ENCODE measurements at places on chromosomes 16 and 17.

DNA sequence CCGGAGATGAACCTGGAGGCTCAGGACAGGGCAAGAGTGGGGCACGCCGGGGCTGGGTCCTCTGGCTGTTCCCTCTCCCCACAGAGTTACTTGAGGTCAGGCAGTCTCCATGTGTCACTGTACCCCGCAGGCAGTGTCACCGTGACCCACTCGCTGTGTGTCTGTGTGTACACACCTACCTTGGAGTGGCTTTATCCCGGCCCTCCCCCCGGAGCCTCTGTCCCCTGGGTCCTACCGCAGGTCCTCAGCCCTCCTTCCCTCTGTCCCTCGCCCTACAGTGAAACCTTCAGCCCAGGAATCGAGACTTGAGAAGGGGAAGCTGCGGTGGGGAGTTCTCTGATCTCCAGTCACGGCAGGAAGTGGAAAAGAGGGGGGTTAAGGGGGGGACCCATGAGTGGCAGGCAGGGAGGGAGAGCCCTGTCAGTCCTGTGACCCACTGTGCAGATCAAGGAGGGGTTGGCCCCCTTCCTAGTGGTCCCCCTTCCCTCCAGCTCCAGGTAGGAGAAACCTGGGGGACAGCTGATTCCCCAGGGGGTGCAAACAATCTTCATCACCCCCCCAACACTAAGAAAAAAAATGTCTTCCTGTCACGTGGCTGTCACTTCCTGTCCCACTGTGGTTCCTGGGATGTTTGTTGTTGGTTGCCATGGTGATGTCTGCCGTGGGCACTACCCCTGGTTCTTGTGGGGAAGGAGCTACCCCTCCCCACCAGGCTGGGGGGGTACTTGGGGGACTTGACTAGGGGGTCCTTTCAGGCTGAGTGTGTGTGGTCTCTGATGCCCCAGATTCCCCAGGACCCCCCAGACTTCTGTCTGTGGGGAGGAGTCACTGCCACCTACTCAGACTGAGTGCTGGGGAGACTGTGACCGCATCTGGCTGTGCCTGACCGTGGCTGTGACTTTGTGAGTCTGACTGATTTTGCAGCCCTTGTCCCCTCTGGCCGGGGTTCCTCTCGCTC lies 13.7 kb downstream of the RARA start:
- DNase-seq, result no peak

GRCh38 chr17:79842656-79843473 lies 3.6 kb upstream of the CBX4 start:
- DNase-seq, result no peak

DNA sequence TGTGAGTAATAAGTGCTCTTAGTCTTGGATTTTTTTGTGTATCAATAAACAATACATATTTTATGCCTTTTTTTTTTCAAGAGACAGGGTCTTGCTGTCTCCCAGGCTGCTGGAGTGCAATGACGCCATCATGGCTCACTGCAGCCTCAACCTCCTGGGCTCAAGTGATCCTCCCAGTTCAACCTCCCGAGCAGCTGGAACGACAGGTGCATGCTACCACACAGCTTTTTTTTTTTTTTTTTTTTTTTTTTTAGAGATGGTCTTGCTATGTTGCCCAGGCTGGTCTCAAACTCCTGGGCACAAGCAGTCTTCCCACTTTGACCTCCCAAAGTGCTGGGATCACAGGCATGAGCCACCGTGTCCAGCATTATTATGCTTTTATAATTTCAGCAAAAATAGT lies 13.0 kb downstream of the ACSF2 start:
- DNase-seq, result no peak

DNA sequence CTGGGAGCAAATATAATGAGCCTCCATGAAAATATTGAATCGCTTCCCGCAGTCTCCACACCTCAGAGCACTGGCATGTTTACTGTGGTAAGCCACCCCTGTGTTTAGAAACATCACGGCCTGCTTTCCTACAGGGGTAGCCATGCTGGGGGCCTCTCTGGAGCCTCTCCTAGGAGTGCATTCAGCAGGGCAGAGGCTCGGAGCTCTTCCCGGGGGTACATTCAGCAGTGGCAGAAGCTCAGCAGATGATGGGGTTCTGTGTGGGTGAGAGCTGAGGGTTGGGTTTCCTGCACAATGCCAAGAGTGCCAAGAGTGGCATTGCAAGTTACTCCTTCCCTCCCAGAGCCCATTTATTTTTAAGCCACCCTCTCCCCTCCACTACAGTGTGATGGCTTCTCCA lies 386.6 kb downstream of the SEC14L1 start:
- DNase-seq, result no peak

DNA sequence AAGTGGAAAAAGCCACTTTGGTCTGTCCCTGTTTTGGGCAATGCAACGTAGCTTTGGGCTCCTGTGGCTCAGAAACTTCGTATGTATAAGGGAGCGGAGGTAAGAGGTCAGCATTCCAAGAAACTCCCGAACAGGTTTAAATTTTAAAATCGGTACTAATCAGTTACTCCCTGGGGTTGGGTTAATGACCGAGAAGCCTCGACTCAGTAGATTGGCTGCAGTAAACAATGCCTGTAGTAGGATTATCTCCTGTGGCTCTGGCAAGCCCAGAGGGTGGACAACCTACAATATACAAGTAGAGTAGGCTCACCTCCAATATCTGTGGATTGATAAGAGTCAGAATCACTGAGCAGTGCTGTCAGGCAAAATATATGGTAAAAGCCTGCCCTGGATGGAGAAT lies 1.6 kb upstream of the GNA13 start:
- DNase-seq, result no peak

GRCh38 chr17:71881041-71881440 lies 239.8 kb upstream of the SOX9 start:
- DNase-seq, result no peak

- no peak for DNase-seq
Measured at GRCh38 chr16:12572316-12572985, 231.2 kb downstream of the CPPED1 start.

GRCh38 chr17:77848257-77848656 lies 110.2 kb upstream of the TNRC6C start:
- DNase-seq, result no peak

DNA sequence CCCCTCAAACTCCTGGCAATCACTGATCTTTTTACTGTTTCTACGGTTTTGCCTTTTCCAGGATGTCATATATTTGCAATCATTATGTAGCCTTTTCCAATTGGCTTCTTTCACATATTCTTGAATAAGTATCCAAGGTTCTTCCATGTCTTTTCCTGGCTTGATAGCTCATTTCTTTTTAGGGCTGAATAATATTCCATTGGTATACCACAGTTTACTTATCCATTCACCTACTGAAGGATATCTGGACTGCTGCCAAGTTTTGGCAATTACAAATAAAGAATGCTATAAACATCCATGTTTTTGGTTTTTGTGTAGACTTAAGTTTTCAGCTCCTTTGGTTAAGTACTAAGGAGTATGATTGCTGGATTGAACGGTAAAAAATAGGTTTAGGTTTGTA lies 16.0 kb downstream of the GPATCH8 start:
- no peak for DNase-seq

- peak; percentile 45 for DNase-seq
Measured at GRCh38 chr16:17470908-17471718, at the start of gene XYLT1. Gene XYLT1 (minus strand): TSS chr16:17470960. CDS start chr16:17470796, 164 bp downstream.

- no peak for DNase-seq
Measured at GRCh38 chr17:79806863-79807720, 10.2 kb upstream of the CBX8 start.

DNA sequence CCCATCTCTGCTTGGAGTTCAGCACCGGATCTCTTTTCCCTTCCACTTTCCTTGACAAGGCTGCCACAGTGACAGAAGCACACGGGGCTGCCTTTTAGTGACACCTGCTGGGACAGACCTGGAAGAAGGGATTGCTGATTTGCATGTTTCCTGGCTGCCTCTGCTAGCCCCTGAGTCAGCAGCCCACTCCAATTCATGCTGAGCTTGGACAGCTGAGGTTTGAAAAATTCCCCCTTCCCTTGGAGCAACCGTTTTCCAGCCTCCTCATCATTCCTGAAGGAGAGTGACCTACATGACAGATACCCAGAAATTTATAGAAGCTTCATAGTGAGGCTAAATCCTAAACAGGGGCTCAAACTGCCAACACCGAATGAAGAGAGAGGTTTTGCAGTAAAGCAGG lies 18.8 kb upstream of the RBL2 start:
- no peak for DNase-seq

DNA sequence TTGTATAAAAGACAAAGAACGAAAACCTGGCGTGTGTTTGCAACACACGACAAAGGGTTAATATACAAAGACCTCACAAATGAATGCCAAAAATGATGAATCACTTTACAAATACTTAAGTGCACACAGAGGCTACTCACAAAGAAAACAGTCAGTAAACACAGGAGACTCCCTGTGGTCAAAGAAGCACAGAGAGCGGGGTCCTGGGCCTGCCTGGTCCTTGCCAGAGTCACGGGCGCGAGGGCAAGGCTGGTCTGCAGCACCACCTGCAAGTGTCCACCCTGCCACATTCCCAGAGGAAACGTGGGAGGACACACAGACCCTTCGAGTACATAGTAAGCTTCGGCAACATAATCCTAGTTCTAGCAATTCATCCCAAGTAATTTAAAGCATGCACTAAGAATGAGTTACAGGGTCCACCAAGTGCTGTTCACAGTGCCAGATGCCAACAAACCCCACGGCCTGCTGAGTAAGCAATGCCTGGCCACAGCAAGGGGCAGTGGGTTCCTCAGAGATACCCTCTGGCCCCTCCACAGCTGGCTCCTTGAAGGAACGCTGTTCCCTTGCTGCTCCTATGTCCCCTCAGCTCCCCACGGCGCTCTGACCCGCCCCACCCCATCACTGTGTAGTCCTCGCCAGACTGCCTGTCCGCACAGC lies 24.6 kb upstream of the FAAP100 start:
- DNase-seq, result no peak

All from AG04450 (cell line).